CD4-positive, CD25-positive, alpha-beta regulatory T cell (primary cell): ENCODE measurements at places on chromosomes 3 and 15. TPM values are rescaled to one million over a fixed set of nuclear protein-coding genes. Genes with fewer than 3 reads are reported as not detected.

Gene RAMAC
- total RNA-seq, result 23.9 TPM

Gene FHIT
- 120 TPM for total RNA-seq

Gene PLAAT1
- not detected for total RNA-seq

Gene LIPC
- 0.99 TPM for total RNA-seq
